ENCODE measurements at places on chromosomes 12 and 14.

GRCh38 chr12:116426391-116427136 lies 132.6 kb upstream of the MAP1LC3B2 start:
- peak; percentile 50 for DNase-seq

DNA sequence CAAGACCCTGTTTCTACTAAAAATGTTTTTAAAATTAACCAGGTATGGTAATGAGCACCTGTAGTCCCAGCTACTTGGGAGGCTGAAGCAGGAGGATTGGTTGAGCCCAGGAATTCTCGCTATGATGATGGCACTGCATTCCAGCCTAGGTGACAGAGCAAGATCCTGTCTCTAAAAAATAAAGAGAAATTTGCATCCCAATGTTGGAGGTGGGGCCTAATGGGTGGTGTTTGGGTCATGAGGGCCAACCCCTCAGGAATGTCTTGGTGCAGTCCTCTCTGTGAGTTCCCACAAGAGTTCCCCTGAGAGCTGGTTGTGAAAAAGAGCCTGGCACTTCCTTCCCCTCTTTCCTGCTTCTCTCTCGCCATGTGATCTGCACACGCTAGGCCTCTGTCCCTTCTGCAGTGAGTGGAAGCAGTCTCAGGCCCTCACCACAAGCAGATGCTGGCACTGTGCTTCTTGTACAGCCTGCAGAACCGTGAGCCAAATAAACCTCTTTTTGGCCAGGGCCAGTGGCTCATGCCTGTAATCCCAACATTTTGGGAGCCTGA lies 11.3 kb downstream of the ACOT6 start:
- no peak for DNase-seq

DNA sequence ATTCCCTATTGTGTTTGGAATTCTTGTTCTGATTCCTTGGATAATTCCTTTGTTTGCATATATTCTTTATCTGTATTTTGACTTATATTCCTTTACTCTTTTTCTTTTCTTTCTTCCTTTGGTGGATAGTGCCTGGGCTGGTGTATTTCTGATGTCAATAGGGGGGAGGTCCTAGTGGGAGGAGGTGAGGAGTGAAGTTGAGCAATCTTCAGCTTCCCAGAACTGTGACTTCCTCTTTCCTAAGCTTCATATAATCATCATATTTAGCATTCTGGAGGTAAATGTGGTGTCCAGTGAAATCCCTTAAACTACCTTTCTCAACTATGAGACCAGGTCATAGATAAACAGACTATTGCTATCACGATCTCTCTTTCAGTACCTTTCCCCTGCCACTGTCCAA lies 29.6 kb upstream of the TBPL2 start:
- no peak for DNase-seq

- no peak for DNase-seq
These were observed 379.8 kb downstream of the NAV3 start for GRCh38 chr12:78210506-78210860.

DNA sequence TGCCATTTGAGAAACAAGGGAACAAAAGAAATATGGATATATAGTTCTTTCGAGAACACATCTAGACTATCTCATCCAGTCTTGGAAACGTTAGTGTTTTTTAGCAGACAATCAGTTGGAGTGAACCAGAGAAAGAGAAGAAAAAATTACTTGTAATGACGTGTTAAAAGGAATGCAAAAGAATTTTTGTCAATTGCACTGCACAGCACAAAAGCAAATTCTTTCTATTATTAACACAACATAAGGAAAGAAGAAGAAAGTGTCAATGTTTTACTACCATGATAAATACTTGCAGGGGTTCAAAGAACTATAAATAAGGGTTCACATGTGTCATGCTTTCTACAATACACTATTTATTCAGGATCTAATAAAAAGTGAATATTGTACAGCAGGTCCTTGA lies 27.5 kb upstream of the GSG1 start:
- DNase-seq, result no peak

DNA sequence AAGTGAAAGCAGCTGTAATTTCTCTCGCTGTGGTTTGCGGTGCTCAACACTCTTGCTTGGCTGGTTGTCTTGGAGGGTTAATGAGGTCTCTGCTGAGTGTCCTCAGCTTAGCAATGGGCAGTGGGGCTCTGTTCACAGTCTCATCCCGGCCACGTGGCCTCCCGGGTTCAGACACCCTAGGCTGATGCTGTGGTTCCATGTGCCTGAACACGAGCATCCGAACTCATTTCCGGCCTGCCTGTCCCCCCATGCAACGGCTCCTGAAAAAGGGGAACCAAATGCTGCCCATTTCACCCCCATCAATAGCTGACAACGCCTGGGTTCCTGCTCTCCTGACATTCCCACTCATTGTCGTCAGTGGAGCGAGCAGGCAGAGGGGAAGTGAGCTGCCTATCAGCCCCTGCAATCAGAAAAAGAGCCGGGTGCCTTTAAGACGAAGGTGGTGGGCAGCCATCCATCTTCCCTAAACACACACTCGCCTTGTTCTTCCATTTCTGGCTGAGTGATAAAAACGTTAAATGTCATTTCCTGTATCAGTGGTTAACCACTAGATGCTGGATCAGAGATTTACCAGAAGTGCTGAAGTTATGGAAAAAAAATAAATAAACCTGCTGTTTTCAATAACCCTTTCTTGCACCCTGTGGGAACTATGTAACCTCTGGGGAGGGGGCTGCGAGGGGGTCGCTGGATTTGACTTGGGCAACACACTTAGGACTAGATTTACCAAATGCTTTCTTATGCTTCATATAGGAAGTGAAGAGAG lies 60.3 kb upstream of the BCL2L14 start:
- peak; percentile 52 for DNase-seq

DNA sequence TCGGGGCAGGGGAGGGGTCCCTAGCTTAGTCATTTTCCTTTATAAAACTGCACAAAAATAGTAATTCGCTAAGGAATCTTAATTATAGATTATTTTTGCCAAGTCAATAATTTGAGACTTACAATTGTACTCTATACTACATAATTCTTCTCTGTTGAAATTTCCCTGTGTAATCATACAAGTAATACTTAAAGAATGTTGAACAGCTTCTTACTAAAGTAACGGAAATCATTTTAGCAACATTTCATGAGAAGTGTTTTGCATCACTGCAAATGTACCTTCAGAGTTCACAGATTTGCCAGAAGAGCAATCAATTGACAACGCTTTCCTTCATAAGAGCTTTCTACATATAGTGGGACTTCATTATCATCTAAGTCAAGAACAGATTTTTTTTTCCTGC lies 7.9 kb upstream of the GNG2 start:
- no peak for DNase-seq

DNA sequence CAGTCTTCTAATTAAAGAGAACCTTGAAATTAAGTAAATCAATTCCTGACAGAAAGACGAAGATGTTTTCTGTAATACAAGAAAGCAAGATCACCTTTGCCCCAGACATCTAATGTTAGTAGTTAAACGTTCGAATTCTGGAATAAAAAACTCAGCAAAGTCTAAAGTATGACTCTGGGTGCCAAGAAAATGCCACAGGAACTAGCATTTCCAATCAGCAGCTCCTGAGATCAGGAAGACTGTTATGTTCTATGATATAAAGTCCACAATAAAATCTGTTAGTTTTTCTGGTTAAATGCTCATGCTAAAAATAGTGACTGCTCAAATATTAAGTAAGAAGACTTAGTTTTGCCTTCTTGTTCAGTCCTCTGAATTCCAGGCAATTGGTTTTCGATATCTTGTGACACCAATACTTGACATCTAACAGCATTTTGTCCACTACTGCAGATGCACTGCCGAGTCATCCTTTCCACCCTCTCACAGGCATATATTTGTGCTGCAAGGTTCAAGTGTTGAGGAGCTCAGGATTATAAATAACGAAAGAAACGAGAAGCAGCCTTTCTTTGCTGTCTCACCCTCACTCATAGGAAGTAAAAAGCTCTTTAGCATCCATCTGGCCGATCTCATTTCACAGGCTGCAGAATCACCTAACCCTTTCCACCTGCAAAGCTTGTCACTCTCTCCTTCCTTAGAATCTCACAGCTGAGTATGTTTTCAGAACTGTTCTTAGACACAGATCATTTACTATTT lies 32.0 kb downstream of the SSH1 start:
- no peak for DNase-seq

DNA sequence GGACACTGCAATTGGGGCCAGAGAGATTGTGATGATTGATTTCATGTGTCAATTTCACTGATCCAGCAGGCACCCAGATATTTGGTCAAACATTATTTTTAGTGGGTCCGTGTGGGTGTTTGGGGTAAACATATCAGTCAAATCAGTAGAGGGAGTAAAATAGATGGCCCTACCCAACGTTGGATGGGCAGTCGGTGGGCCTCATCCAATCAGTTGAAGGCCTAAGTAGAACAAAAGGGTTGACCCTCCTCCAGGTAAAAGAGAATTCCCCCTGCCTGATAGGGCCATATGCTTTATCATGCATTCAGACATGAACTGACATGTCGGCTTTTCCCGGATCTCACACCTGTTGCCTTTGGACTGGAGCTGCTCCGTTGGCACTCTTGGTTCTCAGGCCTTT lies 195.1 kb upstream of the CAND1 start:
- no peak for DNase-seq

- no peak for DNase-seq
These were observed 144.8 kb downstream of the KITLG start for GRCh38 chr12:88435334-88436076.

DNA sequence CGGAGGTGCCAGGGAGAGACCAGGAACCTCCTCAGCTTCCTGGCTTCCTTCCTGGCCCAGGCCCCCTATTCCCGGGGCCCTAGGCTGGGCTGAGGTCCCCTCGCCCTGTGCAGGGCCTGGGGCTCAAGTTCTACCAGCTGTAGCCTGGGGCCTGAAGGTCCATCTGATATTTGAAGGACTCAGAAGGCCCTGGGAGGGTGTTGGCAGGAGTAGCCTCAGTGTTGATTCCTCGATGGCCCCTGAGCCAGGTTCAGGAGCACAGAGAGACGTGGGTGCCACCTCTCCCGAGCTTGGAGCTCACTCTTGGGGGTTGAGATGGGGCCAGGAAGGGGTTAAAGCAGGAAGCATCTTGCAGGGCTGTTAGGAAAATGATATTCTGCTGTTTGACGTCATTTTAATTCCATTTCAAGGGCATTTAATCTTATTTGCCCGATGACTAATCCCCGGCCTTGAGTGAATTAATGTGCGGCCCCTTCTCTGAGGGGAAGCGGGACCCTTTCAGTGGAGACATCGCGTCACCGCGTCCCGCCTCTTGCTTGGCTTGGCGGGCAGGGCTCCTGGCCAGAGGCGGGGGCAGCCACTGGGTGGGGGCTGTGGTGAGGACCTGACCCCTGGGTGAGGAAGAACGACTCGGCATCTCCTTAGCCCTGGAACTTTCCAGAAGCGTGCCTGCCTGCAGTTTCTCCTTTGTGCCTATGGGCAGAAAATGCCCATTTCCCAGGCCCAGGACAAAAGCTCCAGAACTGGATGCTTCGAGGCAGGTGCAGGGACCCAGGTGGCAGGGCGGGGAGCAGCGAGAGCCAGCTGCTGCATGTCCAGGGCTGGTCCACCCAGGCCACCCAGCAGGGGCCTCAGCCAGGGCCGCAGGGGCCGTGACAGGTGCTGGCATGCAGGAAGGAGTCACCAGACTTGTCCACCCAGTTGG lies 158.3 kb downstream of the KIF26A start:
- no peak for DNase-seq

GRCh38 chr12:63149909-63150712 lies 890 bp downstream of the AVPR1A start:
- DNase-seq, result no peak

DNA sequence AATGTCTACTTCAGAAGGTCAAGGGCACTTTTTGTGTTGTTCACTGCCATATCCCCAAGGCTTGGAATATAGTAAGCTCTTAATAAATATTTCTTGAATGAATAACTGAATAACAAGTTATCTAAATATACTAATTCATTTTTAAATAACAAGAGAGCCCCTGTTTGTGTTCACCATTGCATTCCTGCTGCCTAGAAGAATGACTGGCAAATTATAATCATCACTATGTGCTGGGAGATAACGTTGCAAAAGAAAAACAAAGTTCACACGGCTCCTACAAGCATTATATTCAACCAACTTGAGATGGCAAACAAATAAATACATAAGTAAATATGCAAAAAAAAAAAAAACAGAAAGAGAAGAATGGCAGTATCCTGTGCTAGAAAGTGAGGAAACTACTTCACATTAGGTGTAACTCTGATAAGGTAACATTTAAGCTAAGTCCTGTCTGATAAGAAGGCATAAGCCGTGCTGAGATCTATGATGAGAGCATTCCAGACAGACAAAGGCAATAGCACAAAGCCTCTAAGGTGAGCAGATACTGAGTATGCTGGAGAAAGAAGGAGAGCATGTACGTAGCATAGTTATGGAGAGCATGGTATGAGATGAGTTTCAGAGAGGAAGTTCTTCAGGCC lies 9.2 kb upstream of the TSPAN8 start:
- no peak for DNase-seq

GRCh38 chr12:47978598-47978873 lies 15.1 kb downstream of the TMEM106C start:
- no peak for DNase-seq

DNA sequence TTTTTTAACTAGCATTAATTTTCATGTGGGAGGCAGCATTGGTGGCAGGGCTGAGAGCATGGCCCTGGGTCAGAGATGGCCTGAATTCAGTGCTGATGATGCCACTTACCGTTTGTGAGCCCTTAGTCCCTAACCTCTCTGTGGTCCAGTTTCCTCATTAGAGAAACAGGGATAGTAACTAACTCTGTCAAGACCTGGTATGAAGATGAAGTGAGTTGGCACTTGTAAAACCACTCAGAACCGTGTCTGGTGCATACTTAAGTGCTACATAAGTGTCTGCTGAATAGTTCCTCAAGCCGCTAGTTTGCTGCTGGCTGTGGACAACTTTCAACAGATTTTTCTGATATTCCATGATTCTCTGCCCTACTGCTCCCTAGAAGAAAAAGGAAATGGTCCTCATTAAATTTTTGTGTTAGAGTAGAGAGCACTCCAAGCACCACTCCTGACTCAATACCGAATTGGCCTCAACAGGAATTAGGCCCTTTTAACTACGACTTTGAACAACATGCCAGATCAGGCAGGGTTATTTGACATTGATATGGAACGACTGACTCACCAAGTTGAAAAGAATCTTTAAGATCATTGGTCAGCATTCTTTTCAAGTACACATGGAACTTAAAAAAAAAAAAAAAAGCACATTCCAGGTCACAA lies 250.2 kb downstream of the ANO2 start:
- DNase-seq, result no peak

DNA sequence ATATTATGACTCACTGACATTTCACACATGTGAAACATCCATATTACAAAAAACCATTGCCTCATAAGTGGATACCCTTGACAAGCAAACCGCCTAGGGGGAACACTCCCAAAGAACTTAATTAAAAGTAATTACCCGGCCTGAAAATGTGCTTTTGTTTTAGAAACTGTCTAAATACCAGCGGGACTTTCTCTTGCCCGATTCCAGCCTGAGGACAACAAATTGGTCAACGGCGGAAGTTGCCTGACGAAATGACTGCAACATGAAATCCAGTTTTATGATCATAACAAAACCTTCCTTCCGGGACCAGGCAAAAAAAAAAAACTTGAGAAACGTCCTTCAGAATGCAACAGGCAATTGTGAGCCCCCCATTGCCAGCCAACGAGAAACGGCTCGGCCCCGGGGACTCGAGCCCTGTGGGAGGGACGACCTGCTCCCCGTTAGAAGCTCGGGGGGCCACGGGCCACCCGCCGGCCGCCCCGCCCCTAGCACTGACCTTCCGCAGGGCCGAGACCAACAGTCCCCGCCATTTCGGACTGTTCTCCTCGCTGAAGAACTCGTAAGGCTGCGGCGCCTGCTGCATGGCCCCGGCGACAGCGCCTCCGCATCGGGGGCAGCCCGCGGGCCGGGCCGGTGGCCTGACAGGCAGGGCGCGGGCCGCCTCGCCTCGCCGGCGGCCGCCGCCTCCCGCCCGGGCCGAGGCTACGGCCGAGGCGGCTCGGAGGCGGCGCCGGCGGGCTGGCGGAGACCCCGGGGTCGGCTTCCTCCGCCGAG lies 490 bp downstream of the SOS2 start:
- DNase-seq, result peak; percentile 71
